ENCODE measurements at places on chromosomes 13 and 19. TPM values are rescaled to one million over a fixed set of nuclear protein-coding genes. Genes with fewer than 3 reads are reported as not detected.

Gene S1PR5
- total RNA-seq = 0.31 TPM

Gene KIR3DL1
- not detected for total RNA-seq

Gene KCNRG
- total RNA-seq = 0.45 TPM

Gene ACER1
- not detected for total RNA-seq

Gene BEST2
- not detected for total RNA-seq

Gene KLK4
- not detected for total RNA-seq

Gene FFAR1
- total RNA-seq = not detected

Gene SYT3
- 1.0 TPM for total RNA-seq

Gene GPR180
- 4.1 TPM for total RNA-seq

Gene NCAN
- total RNA-seq = not detected

Gene DHX34
- total RNA-seq = 6.5 TPM

Gene MISP3
- 6.4 TPM for total RNA-seq

Gene PRKCG
- not detected for total RNA-seq

Gene RASAL3
- total RNA-seq = 0.97 TPM

Gene LIN7B
- 23.6 TPM for total RNA-seq

Gene RDH8
- total RNA-seq = not detected

Measured in right cardiac atrium (tissue), 5 donors.